Activated CD4-positive, alpha-beta T cell treated with anti-CD3 and anti-CD28 coated beads, Interleukin-2, amount 10 ng/mL, durations not matched to agents 24 days and 14 days (primary cell): ENCODE measurements at places on chromosomes 2 and 18.

DNA sequence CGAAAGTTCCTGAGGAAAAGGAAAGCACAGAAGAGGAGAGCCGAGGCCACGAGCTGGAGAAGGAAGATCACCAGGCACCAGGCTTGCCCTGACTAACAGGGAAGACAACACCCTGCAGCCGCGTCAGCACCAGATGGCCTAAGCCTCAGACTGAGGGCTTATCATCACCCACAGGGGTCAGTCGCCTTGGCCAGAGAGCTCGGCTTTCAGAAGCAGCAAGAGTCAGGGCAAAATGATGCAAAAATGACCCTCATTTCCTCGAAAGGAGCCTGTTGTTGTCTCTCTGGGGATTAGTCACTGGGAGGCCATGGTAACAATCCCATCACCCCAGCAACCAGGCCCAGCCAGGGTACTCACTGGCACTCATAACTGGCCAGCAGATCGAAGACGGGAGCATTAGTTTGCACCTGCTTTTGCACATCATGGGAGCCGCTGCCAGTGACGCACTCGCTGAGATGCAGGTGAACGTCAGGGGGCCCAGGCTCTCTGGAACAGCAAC is 42.7 kb upstream of the ZFP36L2 start:
- DNase-seq = no peak
- peak overlapping the region; percentile 30 for H3K27ac ChIP-seq
- H3K27me3 ChIP-seq = no peaks in the 10 kb centered on the region
- H3K36me3 ChIP-seq = peaks cover 11% of the 10 kb centered on the region
- H3K4me1 ChIP-seq = peaks cover 19% of the 10 kb centered on the region
- no peak overlapping the region for H3K4me3 ChIP-seq

GRCh38 chr2:128714851-128715312 is 396.2 kb upstream of the HS6ST1 start:
- peaks cover 28% of the 10 kb centered on the region for H3K27me3 ChIP-seq
- DNase-seq = peak; percentile 50
- no peak overlapping the region for H3K4me3 ChIP-seq
- no peak overlapping the region for H3K27ac ChIP-seq
- no peaks in the 10 kb centered on the region for H3K36me3 ChIP-seq

DNA sequence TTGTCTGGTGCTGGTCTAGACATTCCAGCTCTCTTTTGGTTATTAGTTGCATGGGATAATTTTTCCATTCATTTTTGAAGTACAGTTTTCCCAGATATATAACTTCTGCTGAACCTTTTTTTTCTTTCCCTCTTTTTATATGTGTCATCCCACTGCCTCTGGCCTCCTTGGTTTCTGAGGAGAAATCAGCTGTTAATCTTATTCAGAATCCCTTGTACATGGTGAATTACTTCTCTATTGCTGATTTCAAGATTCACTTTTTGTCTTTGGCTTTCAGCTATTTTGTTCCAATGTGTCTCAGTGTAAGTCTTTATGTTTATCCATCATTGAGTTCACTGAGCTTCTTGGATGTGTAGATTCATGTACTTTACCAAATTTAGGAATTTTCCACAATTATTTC is 99.7 kb downstream of the ARHGEF4 start:
- no peaks in the 10 kb centered on the region for H3K4me1 ChIP-seq
- H3K27me3 ChIP-seq = peaks cover 19% of the 10 kb centered on the region
- no peak overlapping the region for H3K4me3 ChIP-seq
- no peak overlapping the region for H3K27ac ChIP-seq
- no peak for DNase-seq
- H3K36me3 ChIP-seq = no peaks in the 10 kb centered on the region

GRCh38 chr2:169853041-169853668 is 25.9 kb downstream of the UBR3 start:
- no peaks in the 10 kb centered on the region for H3K27me3 ChIP-seq
- H3K36me3 ChIP-seq = peaks cover 16% of the 10 kb centered on the region
- DNase-seq = no peak
- peaks cover 7% of the 10 kb centered on the region for H3K4me1 ChIP-seq

DNA sequence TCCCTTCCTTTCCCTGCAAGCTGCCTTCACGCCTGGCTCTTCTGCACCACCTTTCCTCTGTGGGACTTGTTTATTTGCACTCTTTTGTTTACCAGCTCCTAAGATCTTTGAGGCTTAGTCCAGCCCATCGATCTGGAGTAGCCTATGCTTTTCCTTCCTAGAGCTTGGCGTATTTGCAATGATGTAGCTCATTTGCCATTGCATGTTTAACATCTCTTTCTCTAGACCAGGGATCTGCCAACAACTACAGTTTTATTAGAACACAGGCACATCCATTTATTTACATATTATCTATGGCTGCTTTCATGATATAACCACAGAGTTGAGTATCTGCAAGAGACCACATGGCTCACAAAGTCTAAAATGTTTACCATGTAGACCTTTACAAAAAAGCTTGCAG is 150.4 kb downstream of the RAPGEF4 start:
- H3K4me1 ChIP-seq = no peaks in the 10 kb centered on the region
- H3K4me3 ChIP-seq = no peak overlapping the region
- H3K36me3 ChIP-seq = no peaks in the 10 kb centered on the region
- no peak overlapping the region for H3K27ac ChIP-seq
- H3K27me3 ChIP-seq = peaks cover 21% of the 10 kb centered on the region

DNA sequence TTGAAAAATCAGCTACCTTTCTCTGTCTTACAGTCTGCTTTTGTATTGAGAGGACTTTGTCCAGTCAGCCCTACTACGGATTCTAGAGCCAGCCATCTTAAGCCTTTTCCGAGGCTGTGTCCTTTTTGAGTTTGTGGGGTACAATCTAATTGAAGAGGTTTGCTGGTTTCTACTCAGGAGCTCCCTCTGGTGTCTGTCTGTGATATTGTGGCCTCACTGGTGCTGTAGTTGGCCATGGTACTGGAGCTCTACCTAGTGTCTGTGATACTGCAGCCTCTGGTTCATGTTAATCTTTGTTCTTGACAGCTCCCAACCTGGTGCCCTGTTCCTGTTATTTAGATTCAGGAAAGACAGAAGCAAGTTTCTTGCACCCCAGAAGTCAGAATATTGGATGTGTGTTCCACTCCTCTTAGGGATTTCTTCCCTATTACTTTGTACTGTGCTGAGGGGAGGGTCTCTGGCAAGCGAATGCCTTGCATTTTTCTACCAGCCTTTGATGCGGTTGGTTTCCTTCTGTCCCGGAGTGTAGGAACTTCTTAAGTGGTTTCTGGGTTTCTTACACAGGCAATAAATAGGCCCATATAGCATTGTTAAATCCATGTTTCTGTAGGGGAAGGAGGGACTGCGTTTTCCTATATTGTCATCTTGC is 78.5 kb downstream of the ACSL3 start:
- no peak overlapping the region for H3K27ac ChIP-seq
- H3K4me3 ChIP-seq = no peak overlapping the region
- H3K36me3 ChIP-seq = peaks cover 34% of the 10 kb centered on the region
- peak; percentile 91 for DNase-seq
- H3K4me1 ChIP-seq = peaks cover 2% of the 10 kb centered on the region
- no peaks in the 10 kb centered on the region for H3K27me3 ChIP-seq

GRCh38 chr2:148922776-148923475 is 47.9 kb downstream of the KIF5C start:
- no peak overlapping the region for H3K4me3 ChIP-seq
- peaks cover 21% of the 10 kb centered on the region for H3K4me1 ChIP-seq
- no peak overlapping the region for H3K27ac ChIP-seq
- peaks cover 17% of the 10 kb centered on the region for H3K36me3 ChIP-seq
- no peak for DNase-seq

DNA sequence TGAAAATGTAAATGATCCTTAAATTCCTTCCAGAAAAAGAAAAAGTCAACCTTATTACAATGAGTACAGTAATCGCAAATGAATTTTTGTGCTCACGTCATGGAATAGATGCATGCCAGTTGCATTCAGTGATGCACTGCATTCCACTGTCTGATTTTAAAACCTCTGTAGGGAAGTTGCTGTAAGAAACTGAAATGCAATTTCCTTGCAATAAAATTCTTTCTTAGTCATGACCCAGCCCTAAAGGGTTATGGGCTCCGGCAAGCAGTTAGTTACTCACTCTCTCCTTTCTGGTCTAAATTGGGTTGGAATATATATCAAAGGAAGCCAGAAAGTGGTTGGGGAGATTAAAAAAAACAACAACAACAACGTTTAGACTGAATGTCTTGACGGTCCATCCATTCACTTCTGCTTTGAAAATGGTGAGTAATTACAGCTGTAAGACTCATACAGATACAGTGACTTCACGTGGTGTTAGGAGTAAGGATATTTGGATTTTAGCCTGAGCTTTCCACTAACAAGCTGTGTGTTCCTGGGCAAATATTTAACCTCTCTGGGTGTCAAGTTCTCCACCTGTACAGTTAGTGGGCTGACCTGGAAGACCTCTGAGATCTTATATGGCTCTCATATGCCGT is 8.6 kb upstream of the RND3 start:
- no peak overlapping the region for H3K27ac ChIP-seq
- no peaks in the 10 kb centered on the region for H3K4me1 ChIP-seq
- no peaks in the 10 kb centered on the region for H3K27me3 ChIP-seq
- no peaks in the 10 kb centered on the region for H3K36me3 ChIP-seq
- DNase-seq = no peak
- no peak overlapping the region for H3K4me3 ChIP-seq
